GM12892 (cell line): ENCODE measurements at places on chromosomes 2 and 18.

- no peak for DNase-seq
Measured at GRCh38 chr2:106882673-106883072, 3.3 kb downstream of the ST6GAL2 start.

GRCh38 chr2:9207641-9208311 is 1.2 kb downstream of the ASAP2 start:
- DNase-seq: peak; percentile 26

GRCh38 chr2:207138627-207139297 is 27.0 kb downstream of the KLF7 start:
- no peak for DNase-seq

GRCh38 chr18:26777351-26778053 is 88.0 kb downstream of the AQP4 start:
- no peak for DNase-seq

DNA sequence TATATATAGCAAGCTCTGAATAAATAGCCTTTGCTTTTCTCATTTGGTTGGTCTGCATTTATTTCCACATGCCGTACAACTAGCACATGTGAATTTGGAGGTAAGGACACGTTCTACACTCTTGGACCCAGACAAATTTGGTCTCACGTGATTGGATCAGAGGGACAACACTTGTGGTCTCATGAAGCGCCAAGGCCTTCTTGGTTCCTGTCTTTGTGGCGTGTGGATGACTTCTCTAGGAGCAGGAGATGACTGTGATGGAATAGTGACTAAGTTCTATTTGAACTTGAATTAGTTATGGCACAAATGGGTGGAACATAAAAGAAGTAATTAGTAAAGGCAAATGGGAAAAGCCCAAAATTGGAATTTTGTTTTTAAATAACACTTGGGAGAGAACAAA is 206.9 kb downstream of the BCL2 start:
- no peak for DNase-seq
